Stimulated activated CD8-positive, alpha-beta memory T cell treated with anti-CD3 and anti-CD28 coated beads, Interleukin-4, amount 100 ng/mL, for 1 hour (primary cell): ENCODE measurements at places on chromosomes 1 and 21.

- DNase-seq: no peak
Measured at GRCh38 chr1:119101563-119101962, 38.9 kb downstream of the WARS2 start.

- no peak for DNase-seq
Measured at GRCh38 chr1:199157494-199157893, 518.7 kb downstream of the PTPRC start.

DNA sequence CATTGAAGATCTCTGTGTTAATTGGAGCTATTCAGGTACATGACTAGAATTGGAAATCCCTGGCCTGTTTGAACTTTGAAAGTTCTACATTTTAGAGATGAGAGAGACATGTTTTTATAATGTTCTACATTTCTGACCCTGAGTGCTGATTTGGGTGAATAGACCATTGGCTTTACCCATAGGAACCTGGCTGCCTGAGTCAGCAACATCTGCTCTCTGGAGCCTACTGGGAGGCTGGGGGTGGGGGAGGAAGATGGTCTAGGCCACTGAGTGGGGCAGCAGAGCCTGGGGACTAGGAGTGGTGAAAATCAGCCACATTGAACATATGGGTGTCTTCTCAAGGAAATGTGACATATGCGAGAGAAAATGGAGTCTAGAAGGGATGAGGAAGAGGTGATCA is 1.4 kb upstream of the VANGL1 start:
- DNase-seq: no peak

DNA sequence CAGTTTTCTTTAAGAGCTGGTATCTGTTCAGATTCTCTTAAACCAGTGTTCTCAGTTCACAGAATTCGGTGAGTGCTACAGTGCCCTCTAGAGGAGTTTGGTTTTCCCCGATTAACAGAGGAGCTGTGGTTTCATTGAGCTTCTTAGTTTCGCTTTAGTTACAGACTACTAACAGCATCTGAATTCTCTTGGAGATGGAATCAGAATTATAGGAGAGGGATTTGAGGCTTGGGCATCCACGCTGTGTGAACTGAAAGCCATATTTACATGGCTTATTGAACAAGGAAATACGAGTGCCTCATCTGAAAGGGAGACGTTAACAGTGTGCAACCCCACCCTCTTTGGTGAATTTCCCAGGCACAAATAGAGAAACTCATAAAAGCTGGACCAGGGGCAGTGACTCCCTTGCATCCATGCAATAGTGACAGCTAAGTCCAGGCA is 202.0 kb downstream of the USH2A start:
- no peak for DNase-seq

DNA sequence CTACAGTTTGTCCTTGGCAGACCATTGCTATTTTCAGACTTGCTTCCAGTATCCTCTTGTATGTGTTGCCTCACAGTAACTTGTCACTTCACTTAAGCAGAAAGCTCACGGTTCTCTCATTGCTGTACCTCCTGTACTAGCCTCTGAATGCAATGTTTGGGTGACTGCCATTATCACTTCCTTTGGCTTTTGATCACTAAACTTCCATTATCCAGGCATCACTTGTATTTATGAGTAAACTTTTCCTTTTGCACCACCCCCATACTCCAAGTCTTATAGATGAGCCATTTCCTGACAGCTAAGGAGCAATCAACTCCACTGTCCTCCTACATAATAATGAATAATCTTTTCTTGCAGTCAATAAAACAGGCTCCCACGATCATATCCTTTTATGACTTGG is 255.3 kb downstream of the PDE4B start:
- no peak for DNase-seq

DNA sequence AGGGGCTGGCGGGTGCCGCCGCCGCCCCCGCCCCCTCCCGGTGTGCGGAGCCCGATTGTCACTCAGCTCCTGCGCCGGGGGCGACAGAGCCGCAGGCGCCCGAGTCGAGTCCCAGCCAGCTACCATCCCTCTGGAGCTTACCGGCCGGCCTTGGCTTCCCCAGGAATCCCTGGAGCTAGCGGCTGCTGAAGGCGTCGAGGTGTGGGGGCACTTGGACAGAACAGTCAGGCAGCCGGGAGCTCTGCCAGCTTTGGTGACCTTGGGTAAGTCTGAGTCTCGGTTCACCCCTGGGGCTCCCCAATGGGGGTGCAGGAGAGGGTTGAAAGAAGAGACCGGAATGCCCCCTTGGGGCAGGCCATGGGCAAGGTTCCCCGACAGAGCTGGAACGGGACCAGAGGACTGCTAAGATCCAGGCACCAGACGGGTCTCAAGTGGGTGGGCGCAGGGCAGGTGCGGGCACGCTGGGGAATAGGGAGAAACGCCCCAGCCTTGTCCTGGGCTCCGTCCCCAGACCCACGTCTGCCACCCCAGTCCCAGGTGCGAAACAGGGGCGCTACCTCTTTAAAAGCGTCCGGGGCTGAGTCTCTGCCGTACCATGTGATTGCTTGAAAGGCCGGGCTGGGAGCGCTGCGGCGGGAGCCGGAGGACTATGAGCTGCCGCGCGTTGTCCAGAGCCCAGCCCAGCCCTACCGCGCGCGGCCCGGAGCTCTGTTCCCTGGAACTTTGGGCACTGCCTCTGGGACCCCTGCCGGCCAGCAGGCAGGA is at the start of gene ADORA1:
Gene ADORA1, plus strand, starts transcription at position 61 of the 765 bp plus-strand sequence. CDS start 1,116 bp downstream, outside the sequence.
- DNase-seq: no peak

DNA sequence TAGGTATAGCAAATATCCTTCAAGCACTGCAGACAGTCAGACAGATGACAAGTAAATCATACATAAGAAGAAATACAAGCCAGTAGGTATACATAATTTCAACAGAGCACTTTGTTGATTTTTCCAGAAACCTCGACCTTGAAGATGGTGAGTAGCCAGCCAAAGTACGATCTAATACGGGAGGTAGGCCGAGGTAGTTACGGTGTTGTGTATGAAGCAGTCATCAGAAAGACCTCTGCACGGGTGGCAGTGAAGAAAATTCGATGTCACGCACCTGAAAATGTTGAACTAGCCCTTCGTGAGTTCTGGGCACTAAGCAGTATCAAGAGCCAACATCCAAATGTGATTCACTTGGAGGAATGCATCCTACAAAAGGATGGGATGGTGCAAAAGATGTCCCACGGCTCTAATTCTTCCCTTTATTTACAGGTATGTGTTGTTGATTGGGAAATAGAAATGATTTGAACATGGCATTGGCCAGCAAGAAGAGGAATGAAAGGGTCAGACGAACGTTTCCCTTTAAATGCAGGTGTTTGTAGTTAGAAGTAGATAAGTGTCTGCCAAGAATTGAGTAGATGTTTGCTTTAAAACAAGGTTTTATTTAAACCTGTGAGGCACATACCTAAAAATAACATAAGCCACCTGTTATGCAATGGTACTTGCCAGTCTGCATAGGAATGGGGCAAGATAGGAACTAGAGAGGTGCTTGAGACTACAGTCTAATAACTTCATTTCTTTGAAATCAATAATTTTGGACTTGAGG is 2.7 kb downstream of the PDIK1L start:
- no peak for DNase-seq

GRCh38 chr1:106534612-106535011 is 521.9 kb upstream of the PRMT6 start:
- DNase-seq: no peak

DNA sequence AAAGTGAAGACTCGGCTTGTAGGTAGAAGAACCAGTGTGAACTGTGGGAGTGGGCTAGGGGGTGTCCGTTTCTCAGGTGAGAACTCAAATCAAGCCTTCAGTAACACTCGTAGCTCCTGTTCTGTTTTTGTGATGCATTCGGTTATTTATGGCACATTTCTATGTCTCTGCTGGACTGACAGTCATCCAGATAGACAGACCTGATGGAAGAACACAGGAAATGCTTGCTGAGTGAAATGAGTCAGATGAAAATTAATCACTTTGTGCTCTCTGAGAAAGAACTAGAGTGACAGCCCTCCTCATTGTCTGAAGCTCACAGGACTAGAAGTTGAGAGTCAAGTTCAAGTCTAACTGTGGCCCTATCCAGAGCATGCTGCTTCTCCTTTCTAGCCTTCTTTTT is 360.1 kb upstream of the PLXNA2 start:
- DNase-seq: no peak

DNA sequence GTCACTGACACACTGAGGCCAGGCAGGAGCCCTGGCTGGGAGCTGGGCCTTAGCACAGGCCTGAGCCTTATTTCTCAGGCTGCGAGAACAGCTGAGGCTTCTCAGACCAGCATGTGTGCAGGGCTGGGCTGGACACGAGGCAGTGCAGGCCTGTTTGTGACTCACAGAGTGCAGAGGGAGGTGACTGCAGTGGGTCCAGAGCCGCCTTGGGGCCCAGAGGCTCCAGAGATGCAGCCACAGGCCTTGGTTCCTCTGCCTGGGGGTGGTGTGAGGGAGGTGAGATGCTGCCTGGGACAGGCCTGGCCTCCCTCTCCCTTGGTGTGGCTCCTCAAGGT is 61.2 kb upstream of the ETV3 start:
- DNase-seq: no peak

- DNase-seq: no peak
Measured at GRCh38 chr1:115052454-115053083, 22.9 kb downstream of the TSHB start.
